ENCODE measurements at places on chromosomes 1 and 21.

GRCh38 chr21:46347791-46348381, 23.9 kb downstream of the PCNT start:
- DNase-seq: no peak

- no peak for DNase-seq
Observed at GRCh38 chr1:156502391-156502893, 1.9 kb upstream of the MEF2D start.

- no peak for DNase-seq
Observed at GRCh38 chr1:24020470-24020869, 40.3 kb upstream of the SRSF10 start.

DNA sequence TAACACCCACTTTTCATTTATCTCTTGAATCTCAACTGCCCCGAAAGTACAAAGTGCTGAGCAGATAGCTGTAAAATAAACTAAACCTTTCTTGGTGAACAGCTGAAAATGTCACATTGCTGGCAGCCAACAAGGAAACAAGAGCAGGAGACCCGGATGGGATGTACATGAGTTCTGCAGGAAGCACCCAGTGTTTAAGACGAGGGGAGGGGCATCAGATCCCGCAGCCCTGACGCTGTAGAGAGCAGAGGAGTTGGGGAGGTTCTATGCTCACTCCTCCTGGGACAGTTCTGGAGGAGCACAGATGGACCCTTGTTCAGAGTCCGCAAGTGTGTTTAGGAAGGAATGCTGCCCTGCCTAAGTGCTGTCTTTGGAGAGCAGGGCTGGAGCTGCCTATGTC, 32.0 kb upstream of the EPHA8 start:
- DNase-seq: no peak

GRCh38 chr1:169115891-169116585, 9.5 kb downstream of the ATP1B1 start:
- DNase-seq: peak; percentile 56

DNA sequence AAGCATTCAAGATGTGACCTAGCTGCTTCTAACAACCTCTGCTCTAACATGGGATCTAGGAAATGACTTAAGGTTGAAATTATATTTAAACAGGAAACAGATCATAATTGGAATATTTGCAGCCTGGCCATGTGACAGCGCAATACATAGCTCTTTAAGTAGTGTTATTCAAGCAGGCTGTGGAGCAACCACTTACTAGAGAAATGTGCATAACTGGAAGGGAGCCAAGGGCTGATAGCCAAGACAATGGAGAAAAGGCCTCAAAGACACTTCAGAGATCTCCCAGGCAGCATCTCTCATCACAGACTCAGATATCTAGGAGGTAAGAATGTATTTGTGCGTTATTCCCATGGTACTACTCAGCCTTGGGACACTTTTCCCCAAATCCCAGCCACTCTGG, 823.0 kb upstream of the PRMT6 start:
- DNase-seq: no peak

GRCh38 chr1:184031409-184032107, 6.0 kb downstream of the COLGALT2 start:
- no peak for DNase-seq

DNA sequence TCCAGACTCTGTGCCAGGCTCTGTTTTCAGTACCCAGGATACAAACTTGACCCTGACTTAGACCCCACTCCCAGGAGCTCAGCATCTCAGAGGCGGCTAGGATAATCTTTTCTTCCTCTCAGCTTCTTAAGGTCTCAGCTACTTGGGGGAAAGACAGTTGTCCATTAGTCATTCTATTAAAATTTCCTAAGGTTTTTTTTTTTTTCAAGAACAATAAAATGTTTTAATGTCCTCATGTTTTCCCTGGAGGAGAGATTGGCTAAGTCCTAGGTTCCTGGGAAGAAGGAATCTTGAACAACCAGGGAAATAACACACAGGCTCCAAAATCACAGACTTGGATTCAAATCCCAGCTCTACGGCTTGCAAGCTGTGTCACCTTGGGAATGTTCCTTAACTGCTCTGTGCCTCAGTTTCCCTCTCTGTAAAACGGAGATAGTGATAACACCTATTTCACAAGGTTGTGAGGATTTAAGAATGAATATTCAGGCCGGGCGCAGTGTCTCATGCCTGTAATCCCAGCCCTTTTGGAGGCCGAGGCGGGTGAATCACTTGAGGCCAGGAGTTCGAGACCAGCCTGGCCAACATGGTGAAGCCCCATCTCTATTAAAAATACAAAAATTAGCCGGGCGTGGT, 33.0 kb downstream of the CDK18 start:
- DNase-seq: no peak

DNA sequence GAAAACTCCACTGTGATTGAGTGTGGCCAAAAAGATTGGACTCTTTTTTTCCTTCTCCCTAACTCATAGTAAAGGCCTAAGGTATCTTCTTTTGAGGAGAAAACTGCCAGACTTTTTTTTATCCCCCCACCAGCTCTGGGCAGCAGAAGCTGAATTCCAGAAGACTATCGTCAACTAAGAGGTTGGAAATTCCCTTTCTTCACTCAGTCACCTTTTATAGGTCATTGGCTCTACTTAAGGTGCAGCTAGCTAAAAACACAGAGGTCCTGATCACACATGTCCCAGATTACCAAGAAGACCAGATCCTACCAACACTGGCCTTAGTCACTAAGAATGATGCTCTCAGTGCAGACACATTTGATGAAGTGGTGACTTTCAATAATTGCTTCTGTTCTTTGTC, 1441.2 kb downstream of the PLA2G4A start:
- no peak for DNase-seq

DNA sequence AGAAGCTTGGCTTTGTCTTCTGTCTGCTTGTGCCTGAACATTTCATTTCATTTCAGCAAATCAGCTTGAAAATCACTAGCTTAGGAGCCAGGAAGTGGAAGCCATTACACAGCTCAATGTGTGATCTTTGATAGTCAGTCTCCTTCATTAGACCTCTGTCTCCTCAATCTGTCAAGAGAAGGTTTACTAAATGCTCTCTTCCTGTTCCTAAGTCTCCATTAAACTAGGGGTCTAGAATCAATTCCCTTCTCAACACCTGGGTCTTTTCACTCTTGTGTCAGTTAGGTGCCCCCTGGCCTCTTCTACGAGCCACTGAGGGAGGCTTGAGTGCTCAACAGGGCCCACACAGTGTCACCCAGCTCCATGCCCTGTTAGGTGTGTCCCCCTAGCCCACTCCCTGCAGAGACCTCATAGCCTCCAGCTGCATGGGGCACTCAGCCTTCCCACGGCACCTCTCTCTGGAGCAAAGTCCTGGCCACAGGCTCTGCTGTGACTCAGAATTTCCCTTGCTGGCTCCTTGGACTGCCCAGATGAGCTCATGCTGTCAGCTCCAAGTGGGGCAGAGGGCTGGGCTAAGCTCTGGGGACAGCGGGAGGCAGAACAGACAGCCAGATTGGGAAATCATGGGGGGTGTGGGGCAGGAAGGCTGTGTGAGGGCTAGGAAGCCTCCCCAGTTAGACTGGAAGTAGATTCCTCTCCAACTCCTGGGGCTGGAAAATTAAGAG, 115.7 kb upstream of the IPO9 start:
- DNase-seq: peak; percentile 99

DNA sequence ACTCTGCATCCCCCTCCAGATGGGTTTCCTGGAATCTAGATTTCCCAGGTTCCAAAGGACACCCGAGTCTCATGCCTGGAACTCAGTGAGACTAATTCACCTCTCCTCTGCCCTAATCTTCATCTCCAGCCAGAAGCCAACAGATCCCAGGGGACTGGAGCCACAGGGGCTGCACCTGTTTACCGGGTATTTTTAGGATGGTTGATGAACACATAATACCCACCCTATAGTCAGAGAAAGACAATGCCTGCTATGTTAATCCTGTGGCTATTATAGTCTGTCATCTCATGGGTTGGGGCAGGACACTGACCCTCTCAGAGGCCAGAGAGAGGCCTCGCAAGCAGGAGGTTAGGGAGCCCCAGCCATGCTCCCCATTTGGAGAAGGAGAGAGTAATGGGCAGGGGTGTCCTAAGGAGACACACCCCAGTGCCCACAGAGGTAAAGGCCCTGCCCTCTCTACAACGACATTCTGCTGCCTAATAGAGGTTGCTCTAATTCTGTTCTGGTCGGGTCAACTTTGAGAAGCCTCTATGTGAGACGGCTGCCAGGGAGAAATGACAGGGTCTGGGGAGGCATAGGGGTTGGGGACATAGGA, 1.0 kb upstream of the TNNI1 start:
- no peak for DNase-seq

GRCh38 chr1:41641941-41642527, 157.6 kb upstream of the EDN2 start:
- DNase-seq: no peak

DNA sequence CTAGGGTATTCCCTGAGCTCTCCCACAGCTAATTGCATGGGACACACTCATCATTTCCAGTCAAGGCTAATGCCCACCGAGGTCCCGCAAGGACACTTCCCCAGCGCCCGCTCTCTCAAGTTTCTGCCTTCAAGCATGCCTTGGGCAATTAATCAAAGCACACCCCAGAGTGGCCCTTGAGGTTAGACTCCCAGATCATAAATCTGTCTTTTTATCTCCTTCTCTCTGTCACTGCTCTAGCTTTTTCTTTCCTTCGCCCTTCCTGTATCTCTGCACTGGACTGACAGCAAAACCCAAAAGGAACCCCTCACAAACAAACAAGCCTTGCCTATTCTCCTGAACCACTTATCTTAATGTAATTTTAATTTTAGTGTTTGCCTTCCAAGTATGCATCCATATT, 7.9 kb upstream of the EXOSC10 start:
- no peak for DNase-seq

GRCh38 chr1:204286831-204287421, 72.8 kb downstream of the PLEKHA6 start:
- DNase-seq: peak; percentile 18

DNA sequence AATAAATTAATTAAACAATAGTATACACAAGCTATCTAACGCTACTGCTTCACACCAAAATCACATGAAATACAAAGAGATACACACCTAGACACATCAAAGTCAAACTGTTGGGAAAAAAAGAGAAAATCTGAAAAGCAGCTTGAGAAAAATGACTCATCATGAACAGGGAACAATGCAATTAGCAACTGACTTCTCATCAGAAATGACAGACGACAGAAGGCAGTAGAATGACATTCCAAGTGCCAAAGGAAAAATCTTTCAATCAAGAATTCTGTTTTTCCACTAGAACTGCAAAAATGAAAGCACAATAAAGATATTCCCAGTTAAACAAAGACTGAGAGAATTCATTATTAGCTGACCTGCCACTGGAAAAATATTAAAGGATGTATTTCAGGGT, 57.2 kb downstream of the CAPN9 start:
- no peak for DNase-seq

DNA sequence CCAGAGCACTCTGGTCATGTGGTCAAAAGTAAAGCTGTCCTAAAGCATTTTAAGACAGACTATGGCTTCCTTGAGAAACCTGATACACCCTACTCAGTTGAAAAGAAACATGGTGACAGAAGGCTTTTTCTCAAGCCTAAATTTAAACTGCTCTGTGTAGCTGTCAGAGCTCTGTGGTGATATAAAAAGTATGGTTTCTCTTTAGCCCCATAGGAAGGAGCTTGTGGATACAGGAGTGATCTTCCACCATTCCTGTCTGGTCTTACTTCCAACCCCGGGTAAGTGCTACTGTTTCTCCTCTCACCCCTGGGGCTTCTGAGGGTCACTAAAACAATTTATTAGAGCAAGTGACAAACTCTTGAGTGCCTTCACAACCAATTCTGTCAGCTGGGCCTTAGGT, 8.5 kb downstream of the TP53BP2 start:
- DNase-seq: no peak

GRCh38 chr1:172381946-172382345, 38.5 kb upstream of the C1orf105 start:
- DNase-seq: peak; percentile 64

- DNase-seq: peak; percentile 54
Observed at GRCh38 chr1:88608139-88608943, 75.7 kb upstream of the PKN2 start.

- DNase-seq: no peak
Observed at GRCh38 chr1:1222575-1223225, 8.7 kb upstream of the TNFRSF4 start.

DNA sequence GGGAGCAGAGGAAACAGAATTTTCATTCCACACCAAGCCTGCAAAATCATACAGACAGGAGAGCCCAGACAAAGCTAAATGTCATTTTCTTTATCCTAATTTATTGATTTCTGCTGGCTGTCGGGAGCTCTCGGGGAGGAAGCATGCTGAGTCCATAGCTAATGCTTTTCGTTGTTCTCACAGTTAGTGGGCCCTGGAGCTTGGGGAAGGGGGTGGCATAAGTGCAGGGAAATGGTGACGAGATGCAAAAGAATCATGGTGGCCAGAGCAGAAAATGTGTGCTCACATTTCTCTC, 202.4 kb downstream of the TOMM20 start:
- DNase-seq: no peak

DNA sequence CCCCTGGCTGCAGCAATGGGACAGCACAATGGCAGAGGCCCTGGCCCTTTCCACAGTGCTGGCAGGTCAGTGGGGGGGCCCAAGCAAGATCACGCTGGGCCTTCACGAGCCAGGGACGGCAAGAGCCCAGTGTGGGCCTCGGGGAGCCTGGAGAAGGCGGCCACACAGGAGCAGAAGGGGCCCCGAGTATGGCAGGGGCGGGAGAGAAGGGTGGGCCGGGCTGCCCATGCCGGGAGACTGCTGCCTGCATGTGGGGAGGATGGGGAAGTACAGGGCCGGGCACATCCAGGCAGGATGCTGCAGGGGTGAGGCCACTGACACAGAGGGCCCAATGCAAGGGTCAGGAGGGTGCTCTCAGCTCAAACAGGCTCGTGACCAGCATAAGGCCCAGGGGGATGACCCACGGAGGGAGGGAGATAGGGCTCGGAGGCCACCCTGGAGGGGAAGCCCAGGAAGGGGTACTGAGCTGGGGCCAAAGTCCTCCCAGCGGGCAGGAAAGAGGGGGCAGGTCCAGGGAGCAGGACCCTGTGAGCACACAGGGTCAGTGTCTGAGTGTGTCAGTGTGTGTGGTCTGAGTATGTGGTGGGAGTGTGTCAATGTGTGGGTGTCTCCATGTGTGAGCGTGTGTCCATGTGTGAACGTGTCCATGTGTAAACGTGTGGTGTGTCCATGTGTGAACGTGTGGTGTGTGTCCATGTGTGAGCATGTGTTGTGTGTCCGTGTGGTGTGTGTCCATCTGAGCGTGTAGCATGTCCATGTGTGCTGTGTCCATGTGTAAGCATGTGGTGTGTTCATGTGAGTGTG, 13.1 kb downstream of the SLC19A1 start:
- no peak for DNase-seq

DNA sequence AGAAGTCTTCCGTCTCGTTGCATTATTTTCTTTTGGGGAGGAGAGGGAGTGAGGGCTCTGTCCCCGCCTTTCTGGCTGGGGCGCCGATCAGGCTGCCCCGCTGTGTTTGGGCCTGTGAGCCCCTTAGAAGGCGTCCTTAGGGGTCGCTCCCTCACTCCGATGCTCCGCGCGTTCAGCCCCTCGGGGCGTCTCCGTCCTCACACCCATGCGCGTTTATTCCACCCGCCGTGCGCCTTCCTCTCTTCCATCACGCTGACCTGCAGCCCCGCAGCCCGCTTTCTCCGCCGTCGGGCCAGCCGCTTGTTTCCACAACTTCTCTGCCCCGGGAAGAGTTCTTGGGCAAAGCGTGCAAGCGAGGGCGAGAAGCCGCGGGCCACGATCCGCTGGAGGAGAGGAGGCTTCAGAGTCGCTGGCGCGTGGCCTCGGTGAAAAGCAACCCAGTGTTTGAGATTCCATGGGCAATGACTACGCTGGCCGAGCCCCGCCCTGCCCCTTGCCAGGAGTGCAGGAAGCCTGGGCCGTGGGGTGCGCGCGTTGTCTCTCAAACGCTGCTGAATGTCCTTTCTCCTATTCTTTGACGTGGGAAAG, 27.7 kb downstream of the TRIM11 start:
- peak; percentile 30 for DNase-seq

Data from adipocyte (in vitro differentiated cells).